ENCODE measurements at places on chromosomes 3 and 15.

GRCh38 chr3:31488475-31489017, 44.2 kb upstream of the STT3B start:
- DNase-seq, result no peak

GRCh38 chr15:85831415-85832113, 36.8 kb upstream of the KLHL25 start:
- DNase-seq, result no peak

- DNase-seq, result no peak
Observed at GRCh38 chr15:55267401-55268175, 22.0 kb downstream of the RAB27A start.

- DNase-seq, result peak; percentile 80
Observed at GRCh38 chr3:170869645-170870593, at the start of gene RPL22L1. Gene RPL22L1, minus strand, starts transcription at chr3:170870195. Its CDS starts 28 bp downstream, at chr3:170870167.

DNA sequence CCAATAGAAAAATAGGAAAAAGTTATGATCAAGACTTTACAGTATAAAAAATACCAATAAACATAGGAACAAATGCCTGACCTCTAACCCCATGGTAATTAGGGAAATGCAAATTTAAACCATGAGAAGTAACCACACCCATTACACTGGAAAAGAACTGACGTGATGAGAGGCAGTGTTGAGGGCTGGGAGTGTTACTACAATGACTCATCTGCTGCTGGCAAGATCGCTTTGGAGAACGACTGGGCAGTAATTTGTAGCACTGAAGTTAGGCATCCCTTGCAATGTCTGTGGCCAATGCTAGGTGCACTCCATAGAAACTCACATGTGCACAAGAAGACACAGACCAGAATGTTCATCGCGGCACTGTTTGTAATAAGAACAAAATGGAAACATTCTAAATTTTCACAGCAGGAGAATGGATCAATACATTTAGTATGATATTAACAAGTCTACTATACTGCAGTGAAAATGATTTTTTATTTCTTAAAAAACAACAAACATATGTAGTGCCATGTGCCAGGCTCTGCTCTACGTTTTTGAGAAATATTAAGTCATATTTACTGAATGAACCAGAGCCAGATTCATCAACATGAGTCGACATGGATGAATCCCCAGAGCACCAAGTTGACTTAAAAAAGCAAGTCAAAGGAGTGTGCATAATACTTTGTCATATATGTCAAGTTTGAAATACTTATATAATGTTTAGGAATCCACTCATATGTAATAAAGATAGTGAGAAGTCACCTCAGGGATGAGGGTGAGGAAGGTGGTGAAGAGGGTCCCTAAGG, 37.6 kb upstream of the EPHB3 start:
- DNase-seq, result no peak

DNA sequence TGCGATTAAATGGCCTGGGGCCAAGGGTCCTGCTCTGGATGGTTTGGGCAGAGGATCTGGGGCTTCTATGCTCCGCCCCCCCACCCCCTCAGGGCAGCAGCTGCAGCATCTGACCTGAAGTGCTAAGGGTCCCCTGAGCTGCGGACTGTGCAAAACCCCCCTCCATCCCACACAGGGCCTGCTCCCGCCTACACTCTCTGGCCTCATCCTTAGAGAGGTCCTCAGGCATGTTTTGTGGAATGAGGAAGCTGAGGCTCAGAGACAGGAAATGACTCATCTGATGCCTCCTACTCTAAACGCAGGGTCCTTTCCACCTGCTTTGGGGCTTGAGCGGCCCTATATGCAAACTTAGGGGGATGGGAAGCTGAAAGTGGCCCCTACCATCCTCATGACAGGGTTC, 59.5 kb upstream of the CTSH start:
- no peak for DNase-seq

- no peak for DNase-seq
Observed at GRCh38 chr3:148205977-148206376, 491.7 kb upstream of the AGTR1 start.

GRCh38 chr3:95351158-95351557, 1288.3 kb downstream of the NSUN3 start:
- DNase-seq, result no peak

- DNase-seq, result no peak
Observed at GRCh38 chr3:194475978-194476377, 10.8 kb downstream of the ATP13A3 start.

DNA sequence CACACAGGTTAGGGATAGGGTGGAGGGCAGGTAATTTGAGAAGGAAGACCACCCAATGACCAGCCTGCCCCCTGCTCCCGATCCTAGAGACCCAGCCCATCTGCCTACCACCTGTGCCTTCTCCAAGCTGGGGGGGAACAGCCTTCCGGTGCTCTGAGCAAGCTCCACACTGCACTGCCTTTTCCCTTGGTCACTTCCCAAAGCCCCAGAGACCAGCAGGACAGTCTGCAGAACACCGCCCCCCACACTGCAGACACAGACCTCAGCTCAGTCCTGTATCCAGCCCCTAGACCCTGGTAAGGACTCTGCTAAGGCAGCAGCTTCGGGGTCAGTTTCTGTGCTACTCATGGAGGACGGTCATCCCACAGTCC, 156.9 kb downstream of the MEGF11 start:
- no peak for DNase-seq

GRCh38 chr15:98823616-98824015, 175.3 kb downstream of the IGF1R start:
- no peak for DNase-seq

- DNase-seq, result no peak
Observed at GRCh38 chr15:29472901-29473445, 203.4 kb upstream of the NSMCE3 start.

DNA sequence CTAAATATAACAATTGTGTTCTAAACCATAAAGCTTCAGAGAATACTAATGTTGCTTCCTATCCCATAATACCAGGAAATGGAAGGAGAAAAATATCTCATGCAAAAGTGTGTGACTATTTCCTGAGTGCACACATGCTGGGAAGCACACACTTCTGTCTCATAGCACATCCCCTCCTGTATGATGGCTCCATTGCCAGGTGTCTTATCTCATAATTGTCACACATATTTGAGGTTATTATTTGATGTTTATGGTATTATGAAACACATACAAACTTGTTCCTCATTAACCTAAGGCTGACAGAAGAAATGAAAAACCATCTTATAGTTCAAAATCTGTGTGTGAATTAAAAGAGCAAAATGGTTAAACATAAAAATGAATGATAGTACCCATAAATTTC, 65.4 kb downstream of the SERP1 start:
- DNase-seq, result no peak

DNA sequence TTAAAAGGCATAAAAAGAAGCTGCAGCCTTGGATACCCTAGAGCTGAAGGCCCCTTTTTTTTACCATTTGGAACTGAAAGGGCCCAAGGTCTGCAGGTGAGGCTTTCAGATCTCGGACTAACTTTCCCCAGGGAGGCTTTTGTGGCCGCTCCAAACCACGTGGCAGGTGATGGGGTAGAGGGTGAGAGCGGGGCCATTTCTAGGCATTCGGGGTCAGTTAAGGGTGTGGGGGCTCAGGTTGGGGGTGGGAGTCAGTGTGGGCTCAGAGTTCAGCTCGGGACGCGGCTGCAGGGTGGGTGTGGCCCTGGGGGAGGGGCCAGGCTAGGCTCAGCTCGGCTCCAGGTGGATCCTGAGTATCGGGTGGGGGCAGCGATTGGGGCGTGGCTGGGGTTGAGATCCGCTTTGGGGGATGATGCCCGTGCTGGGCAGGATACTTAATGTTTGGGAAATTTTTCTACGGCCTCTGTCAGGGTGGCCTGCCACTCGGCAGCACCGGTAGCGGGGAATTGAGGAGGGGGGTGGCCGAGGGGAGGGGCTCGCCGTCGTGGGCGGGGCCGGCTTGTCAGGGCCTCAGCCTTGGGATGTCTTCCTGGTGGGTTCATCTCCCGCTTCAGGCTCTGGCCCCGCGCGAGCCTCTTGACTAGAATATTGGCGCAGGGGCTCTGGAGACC, 2.5 kb downstream of the KLF13 start:
- no peak for DNase-seq

DNA sequence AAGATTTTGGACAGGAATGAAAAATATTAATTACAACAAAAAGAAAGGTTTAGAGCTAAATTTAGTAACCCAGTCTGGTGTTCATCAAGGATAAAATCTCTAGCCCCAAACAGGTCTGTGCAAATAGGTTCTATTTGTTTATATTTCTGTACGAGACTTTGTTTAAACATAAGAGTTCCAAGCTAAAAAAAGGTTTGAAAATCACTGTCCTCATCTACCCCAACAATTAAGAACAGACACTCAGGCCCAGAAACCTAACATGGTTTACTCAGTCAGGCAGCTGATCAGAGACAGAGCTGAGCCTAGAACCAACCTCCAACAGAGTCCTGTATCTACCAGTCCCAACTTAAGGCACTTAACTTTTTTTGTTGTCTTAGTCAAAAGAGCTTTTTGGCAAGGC, 49.3 kb downstream of the SNX4 start:
- DNase-seq, result no peak

DNA sequence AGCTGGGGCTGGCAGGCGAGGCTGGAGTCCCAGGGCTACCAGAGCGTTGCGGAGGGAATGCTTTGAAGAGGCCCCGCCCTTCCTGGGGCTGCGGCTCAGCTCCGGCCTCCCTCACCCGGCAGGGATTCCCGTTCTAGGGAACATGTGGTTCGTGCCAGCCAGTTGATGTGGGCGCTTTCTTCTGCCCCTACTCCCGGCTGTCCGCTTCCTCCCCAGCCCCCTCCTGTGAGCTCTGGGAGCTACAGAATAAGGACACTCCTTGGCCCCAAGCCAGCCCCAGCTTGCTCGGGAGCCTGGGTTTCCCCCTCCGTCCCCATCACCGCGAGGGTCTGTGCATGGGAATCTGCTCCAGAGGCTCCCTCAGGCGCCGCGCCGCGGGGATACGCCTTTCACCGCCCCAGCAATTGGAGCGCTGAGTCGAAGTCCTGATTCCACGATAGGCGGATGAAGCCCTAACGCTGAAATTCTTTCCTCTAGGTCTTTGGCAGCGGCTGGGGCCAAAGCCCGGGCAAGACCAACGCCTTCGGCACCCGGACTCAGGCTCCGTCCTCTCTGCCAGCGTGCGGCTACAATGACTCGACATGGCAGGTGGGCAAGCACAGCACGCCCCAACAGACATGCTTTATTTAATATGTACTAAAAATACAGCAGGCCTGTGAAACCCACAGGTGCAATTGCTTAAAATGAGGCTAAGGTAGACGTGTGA, 69.5 kb downstream of the KLF15 start:
- no peak for DNase-seq

- DNase-seq, result no peak
Observed at GRCh38 chr3:127865941-127866340, 43.6 kb upstream of the MGLL start.

GRCh38 chr3:100760377-100760776, 51.1 kb downstream of the TFG start:
- DNase-seq, result no peak
